ENCODE measurements at places on chromosomes 2 and 18.

DNA sequence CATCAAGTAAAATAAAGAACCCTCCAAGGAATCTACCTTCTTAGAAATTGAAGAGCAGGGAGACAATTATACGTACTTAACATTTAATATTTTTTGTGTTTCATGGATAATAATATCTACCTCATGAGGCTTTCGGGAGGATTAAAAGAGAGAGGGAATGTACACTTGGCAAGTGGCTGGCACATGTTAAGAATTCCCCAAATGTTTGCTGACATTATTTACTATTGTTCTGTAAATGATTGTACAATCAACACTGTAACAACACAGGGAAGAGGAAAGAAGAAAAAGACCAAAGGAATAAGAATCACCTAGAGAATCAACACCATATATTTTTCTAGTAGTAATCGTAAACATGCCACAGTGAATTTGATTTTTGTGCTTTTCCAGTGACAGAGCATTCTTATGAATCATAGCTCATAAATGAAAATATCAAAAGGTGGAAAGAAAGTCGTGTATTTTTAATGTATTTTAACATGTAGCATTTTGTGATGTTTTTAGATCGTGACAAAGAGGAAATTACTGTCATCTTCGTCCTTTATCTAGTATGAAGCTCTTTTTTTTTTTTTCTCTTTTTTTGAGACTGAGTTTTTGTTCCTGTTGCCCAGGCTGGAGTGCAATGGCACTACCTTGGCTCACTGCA, 67.3 kb downstream of the B3GNT2 start:
- DNase-seq = no peak

DNA sequence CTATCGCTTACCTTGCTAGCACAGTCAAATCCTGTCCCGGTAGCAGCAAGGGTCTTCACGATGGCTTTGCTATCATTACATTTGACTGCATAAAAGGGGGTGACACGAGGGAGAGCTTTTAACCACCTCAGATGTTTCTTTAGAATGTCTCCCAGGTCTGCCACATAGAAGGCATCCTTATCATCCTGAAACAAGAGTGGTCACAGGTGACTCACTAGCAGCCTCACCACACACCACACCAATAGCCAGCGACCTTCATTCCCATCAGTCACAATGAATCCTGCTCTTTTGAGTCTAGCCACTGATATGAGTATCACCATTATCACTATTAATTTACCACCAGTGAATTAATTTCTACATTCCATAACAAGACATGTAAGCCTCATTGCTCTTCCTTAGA, 3.7 kb downstream of the ODC1 start:
- DNase-seq = no peak

- DNase-seq = no peak
These were observed 731 bp downstream of the RAB10 start for GRCh38 chr2:26034637-26034992.

DNA sequence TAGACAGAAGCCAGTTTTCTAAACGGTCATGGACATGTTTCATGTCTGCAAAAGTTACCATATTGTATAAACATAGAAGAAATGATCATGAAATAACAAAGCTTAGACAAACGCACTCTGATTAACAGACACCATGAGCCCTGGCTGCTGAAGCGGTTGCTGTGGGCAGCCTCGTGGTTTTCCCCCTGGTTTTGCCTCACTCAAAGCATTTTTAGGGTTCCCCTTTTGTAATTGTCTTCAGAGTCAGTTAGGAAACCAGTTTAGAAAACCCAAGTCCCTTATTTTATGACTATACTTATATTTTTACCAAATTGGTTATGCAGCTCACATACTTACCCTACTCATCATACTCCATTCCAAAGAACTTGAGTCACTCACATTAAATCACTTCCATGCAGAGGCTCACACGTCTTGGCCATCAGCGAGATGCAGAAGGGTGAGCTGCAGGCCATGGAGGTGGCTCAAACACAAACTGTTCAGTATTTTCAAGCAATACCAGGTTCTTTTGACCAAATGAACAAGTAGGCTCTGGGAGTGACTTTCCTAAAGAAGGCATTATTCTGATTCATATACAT, 105.6 kb upstream of the SALL3 start:
- DNase-seq = no peak

- DNase-seq = no peak
These were observed 274.6 kb downstream of the AFF3 start for GRCh38 chr2:99867770-99868169.

- DNase-seq = no peak
These were observed 148.8 kb downstream of the WDSUB1 start for GRCh38 chr2:159137511-159138241.

- DNase-seq = no peak
These were observed 416.3 kb downstream of the LRP1B start for GRCh38 chr2:141714496-141714895.

- DNase-seq = no peak
These were observed 6.9 kb upstream of the FLACC1 start for GRCh38 chr2:201363857-201364560.

GRCh38 chr2:145815933-145816332, 1296.0 kb upstream of the ZEB2 start:
- DNase-seq = no peak

GRCh38 chr2:180656455-180656847, 324.0 kb upstream of the UBE2E3 start:
- no peak for DNase-seq

DNA sequence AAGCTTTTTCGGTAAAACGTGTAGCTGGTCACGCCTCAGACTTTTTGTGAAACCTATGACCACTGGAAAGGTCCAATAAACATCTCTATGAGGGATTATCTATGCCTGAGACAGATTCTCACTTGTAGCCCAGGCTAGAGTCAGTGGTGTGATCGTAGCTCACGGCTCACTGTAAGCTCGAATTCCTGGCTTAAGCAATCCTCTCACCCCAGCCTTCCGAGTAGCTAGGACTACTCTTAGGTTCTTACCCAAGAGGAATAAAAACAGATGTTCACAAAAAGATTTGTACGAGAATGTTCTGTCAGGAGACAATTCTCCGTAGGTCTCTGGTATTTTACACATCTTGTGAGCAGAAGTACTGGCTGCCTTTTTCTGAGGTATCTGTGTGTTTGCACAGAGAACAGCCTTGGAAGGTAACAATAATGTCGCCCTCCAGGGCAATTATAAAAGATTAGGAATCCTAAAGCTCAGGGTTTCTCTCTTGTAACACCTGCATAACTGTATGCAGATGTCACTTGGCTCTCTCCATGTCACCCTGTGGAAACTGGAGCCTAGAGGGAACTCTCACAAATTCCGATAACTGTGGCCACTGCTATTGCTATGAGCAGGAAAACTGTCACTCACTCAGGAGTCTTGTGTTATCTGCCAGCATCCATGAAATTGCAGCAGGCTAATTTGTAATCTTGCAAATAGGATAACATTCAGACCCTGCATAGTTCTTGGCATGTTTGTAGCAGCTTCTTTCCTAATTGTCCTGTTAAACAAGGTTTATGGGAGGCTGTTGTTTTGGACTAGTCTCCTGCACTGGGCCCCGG, 25.5 kb upstream of the RALBP1 start:
- no peak for DNase-seq

- no peak for DNase-seq
These were observed 26.2 kb downstream of the MMADHC start for GRCh38 chr2:149561309-149561926.

DNA sequence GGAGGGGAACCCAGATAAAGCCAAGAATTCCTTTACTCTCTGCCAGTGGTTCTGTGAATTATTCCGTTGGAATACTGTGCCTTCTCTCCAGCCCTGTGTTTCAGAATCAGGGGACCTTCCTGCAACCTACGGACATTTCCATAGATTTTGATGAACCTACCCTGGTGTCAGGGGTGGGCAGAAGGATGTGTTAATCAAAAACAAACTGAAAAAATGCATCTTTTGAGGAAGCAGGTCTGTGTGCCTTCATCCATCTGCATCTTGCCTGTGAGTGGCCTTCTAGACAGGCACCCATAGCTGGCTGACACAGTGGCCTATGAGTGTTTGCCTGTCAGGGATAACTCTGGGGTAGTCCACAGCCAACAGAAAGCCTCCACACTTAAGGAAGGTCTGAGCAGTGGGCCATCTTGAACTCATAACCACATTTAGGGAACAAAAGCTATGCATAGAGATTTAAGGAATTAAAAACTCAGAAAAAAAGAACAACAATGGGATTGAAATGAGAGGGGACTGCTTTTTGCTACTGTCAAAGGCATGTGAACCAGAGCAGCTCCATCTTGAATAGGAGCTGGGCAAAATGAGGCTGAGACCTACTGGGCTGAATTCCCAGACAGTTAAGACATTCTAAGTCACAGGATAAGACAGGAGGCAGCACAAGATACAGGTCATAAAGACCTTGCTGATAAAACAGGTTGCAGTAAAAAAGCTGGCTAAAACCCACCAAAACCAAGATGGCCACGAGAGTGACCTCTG, 45.9 kb upstream of the ITGA6 start:
- DNase-seq = no peak

DNA sequence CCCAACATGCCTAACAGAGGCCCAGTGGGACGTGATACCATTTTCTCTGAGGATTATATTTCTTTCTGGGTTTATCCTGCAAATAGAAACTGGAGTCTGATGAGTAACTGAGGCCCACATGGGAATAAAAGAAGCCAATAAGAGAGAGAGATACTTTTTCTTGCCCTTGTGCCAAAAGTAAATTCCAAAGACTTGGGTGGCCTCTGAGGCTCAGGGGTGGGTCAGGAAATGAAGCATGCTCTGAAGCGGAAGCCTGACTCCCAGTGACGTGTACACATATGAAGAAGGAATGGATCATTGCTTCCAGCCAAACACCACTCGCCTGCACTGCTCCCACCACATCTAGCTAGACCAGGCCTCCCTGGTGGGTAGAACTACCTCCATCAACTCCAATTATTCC, 273.6 kb upstream of the NCKAP5 start:
- no peak for DNase-seq

DNA sequence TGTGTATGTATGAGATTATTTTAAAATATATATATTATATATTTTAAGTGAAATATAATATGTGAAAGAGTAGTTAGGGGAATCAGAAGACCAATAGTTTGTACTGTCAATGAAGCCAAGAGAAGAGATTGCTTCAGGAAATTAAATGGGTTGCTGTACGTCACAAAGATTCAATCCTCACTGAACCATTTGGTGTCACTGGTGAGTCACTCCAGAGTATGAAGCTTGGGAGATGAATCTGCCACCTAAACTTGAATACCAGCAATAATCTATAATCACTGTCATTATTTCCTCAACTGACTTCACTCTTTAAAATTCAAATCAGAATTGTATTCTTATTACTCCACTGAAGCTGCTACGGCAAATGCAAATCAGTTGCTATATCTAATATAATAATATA, 41.9 kb upstream of the SCN9A start:
- DNase-seq = no peak

- DNase-seq = no peak
These were observed 120.1 kb downstream of the HAUS1 start for GRCh38 chr18:46224181-46224775.

GRCh38 chr2:235031686-235032373, 80.0 kb downstream of the SH3BP4 start:
- no peak for DNase-seq

DNA sequence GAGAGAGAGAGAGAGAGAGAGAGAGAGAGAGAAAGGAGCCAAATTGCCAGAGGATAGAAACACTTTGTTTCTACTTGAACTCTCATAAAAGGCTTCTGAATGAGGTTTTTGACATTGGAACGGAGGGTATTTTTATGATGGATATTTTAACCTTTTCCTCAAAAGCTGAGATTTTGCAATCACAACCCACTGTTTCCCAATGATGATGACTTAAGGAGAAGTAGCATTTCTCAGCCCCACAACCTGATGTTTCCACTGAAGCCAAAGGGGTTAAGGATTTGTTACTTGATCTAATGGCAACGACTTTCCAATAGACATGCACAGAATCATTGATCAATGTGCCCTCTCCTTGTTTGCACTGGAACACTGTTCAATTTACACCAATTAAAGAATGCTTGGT, 67.1 kb upstream of the POU3F3 start:
- no peak for DNase-seq

DNA sequence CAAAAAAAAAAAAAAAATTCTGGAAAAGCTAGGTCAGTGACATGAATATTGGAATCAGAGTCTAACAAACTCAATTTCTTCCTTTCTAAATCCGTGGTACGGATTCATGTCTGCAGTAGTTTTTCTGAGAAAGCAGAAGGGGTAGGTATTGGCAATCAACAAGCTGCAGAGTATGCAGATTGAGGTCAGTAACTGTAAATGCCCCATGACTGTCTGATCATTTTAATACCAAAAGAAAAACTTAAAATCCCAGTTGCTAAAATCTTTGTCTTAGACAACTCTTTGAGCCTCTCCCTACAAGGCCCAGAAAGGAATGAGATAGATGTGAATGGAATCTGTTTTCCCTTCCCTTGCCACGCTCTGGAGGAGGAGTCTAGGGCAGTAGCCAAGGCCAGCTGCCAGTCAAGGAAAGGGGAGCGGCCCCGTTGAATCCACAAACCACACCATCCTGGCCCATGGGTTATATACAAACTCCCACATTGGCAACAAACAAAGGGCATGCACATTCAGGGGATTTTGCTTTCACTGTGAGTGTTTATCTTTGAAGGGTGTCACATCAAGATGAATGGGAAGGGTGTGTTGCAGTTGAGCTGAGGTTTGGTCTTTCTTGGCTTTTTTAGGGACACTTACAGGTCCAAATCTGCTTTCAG, 6.1 kb upstream of the CASP8 start:
- DNase-seq = no peak

GRCh38 chr18:9804517-9805104, 81.2 kb upstream of the TXNDC2 start:
- no peak for DNase-seq

DNA sequence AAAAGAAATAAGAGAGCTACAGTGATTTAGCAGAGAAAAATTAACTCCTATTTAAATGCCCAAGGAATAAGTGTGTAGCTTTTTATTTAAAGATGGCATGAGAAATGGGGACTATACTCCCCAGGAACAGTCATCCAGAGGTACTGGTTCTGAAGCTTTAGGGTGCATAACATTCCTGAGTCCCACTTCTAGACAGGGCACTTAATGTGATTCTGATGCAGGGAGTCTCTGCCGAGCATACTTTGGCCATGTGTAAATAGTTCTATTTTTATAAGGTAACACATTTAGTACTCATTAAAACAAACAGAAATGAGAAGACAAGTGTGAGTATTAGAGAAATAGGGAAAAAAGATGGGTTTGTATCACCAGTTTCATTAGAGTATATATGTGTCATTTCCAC, 154.7 kb upstream of the WDSUB1 start:
- DNase-seq = no peak

DNA sequence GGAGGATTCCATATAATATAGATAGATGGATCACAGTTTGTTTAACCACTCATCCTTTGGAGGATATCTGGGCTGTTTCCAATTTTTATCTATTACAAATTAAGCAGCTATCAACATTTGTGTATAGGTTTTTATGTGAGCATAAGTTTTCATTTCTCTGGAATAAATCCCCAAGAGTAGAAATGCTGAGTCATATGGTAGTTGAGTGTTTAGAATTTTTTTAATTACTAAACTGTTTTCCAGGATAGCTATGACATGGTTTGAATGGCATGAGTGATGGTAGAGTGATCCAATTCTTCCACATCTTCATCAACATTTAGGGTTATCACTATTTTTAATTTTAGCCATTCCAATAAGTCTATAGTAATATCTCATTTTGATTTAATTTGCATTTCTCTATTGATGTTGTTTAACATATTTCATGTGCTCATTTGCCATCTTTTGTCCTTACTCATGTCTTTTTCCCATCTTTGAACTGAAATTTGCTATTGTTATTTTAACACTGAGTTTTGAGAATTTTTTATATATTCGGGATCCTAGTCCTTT, 31.4 kb downstream of the ABCB11 start:
- no peak for DNase-seq

- no peak for DNase-seq
These were observed 102.9 kb downstream of the CABLES1 start for GRCh38 chr18:23238152-23238531.

GRCh38 chr18:23228102-23229061, 93.1 kb downstream of the CABLES1 start:
- DNase-seq = no peak

Data from GM18507 (cell line).